ENCODE measurements at places on chromosomes 13 and 19. TPM values are rescaled to one million over a fixed set of nuclear protein-coding genes. Genes with fewer than 3 reads are reported as not detected.

- DNase-seq, result no peak
These were observed 14.0 kb downstream of the CEACAM16 start for GRCh38 chr19:44712864-44713515.

DNA sequence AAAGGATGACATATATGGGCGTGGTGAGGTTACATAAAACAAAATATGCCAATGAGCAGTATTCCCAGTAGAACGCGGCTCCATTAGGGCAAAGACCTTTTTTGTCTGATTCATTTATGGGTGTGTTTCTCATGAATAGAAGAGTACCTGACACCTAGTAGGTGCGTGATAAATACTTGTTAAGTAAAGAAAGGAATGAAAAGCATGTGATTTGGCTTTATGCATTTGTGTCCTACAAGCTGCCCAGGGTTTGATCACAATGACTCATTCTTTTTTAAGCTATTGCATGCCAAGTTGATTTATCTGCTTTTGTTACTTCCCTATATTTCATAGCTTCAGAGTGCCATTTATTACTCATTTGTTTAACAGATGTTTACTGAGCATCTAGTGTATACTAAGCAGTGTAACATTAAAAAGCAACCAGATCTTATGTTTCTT is 19.1 kb upstream of the KCTD4 start:
- peak; percentile 79 for DNase-seq

GRCh38 chr13:40390401-40390916 is 276.0 kb downstream of the FOXO1 start:
- DNase-seq, result no peak

SIAH3 gene
- total RNA-seq, result 0.10 TPM

DNA sequence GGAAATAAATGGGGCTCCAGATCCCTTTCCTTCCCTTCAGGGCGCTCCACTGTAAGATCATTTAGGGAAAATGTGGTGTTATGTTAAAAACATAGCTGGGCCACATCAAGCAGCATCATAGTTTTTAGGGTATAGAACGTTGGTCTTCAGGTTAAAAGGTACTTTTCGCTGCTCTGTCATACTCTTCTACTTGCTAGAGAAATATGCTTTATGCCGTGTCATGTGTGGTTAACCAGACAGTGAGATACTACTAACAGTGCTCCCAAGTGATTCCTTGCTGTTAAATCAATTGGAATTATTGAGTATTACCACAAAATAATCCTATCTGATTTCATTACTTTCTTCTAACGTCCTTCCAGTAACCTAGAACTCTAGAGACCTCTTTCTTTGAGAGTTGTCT is 1.1 kb upstream of the NDFIP2 start:
- no peak for DNase-seq

GRCh38 chr13:76440568-76440967 is 445.6 kb downstream of the KCTD12 start:
- DNase-seq, result no peak

DNA sequence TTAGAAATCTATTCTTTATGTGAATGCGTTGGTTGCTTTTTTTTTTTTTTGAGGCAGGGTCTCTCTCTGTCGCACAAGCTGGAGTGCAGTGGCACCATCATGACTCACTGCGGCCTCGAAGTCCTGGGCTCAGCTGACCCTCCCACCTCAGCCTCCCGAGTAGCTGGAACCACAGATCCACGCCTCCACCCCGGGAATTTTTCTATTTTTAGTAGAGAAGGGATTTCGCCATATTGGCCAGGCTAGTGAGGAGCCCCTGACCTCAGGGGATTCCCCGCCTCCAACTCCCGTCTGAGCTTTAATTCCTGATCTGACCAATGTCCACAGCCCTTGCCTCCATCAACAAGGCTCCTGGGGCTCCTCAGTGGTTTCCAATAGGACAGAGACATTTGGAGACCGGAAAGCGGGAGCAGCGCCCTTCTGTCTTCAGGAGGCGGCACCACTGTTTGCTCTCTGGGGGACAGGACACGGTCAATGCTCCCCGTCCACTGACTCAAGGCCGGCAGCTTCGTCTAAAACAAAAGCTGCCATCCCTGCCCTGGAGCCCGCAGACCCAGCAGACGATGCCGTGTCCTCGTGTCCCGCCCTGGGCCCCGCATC is 503 bp downstream of the TUBA3C start:
- no peak for DNase-seq

- DNase-seq, result peak; percentile 53
These were observed 46.4 kb downstream of the N4BP2L1 start for GRCh38 chr13:32381539-32381938.

GRCh38 chr13:21541980-21542379 is 62.0 kb downstream of the MICU2 start:
- peak; percentile 42 for DNase-seq

ATP4B gene
- total RNA-seq, result not detected

DNA sequence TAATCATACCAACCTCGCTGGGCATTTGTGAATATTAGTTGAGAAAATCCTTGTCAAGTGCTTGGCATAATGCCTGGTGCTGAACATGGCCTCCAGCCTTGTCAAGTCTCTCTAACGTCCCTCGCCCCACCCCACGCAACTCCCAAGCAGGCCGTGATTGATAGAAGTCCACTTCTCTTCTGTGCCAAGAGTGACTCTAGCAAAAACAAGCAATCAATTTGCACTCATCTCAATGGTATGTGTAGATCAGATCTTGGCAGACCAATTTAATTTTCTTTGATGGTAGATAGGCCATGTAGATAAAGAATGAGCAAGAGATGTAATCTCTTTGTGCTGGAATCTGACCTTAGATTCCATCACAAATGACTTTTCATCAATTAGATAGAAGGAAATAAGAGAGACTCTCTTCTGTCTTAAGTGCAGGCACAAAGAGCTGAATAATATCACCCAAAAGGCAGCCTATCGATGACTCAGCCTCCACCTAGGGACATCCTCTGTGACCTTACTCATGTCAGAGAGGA is 31.0 kb upstream of the KATNAL1 start:
- DNase-seq, result no peak

SLC25A41 gene
- total RNA-seq, result 0.13 TPM

- no peak for DNase-seq
These were observed 227.3 kb downstream of the POU4F1 start for GRCh38 chr13:78376033-78376432.

DNA sequence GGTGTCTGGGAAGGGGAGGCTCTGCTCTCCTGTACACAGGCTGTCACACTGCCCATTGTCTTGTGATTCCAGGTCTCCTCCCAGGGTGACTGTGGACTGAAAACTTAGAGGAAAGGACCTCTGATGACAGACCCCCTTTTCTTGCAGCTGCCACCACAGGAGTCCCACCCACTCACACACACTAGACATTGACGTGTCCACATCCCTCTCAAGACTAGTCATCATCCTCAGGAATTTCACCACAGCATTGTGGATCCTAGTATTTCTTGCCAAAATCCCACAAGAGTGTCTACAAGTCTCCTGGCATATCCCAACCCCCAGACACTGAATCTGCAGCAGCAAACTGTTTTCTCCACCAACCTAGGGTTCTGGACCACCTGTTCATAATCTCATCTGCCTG is 5.3 kb downstream of the ZNF85 start:
- no peak for DNase-seq

Measured in HT-29 (cell line).